ENCODE measurements at places on chromosomes 16 and 17.

GRCh38 chr17:4209611-4210010 is 54.2 kb downstream of the ANKFY1 start:
- no peak for DNase-seq

DNA sequence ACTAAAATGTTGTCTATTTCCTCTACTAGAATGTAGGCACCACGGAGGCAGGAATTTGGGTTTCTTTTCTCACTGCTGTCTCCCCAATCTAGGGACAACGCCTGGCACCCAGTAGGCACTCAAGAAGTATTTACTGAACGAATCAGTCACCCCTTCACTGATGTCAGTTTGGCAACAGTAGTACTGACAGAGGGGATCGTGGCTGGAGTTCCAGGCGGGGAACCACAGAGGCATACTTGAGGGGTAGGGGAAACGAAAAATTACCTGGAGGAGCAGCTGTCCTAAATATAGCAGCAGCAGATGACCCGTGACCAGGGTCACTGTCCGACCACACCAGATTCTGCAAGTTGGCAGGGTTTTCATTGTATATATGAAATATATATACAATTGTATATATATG is 33.3 kb downstream of the TRIM25 start:
- DNase-seq = no peak

DNA sequence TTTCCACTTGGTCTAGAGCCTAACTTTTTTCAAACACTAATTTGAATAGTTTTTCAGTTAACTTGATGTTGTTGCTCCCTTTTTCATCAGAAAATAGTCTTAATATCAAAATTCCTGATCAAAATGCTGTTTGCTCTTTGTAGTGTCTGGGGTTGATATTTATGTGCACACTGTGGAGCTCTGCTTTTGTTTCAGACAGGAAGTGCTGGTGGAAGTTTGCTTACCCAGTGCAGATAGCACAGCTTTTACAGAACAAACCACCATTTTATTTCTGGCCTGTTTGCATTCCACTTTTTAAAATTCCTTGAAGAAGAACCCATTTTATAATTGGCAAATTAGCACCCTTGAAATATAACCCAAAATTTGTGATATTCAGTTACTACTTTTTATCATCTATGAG is 125.4 kb downstream of the MRTFB start:
- DNase-seq = no peak

GRCh38 chr17:71937914-71938313 is 182.9 kb upstream of the SOX9 start:
- DNase-seq = no peak

GRCh38 chr17:29388937-29389336 is 1.2 kb upstream of the TAOK1 start:
- DNase-seq = no peak

Measured in stimulated activated CD8-positive, alpha-beta memory T cell treated with anti-CD3 and anti-CD28 coated beads, Interleukin-15, amount 100 ng/mL, for 48 hours (primary cell).